ENCODE measurements at places on chromosomes 13 and 19.
A peak's percentile ranks its signal among the peaks of the same experiment; 100 is the strongest.

- no peak for DNase-seq
Observed at GRCh38 chr13:95607366-95607765, 37.1 kb downstream of the DZIP1 start.

GRCh38 chr19:47725759-47726401 is 12.7 kb downstream of the EHD2 start:
- DNase-seq, result no peak

GRCh38 chr13:24693862-24694471 is 13.8 kb downstream of the ATP12A start:
- DNase-seq, result peak; percentile 76

- no peak for DNase-seq
Observed at GRCh38 chr13:108594153-108594552, 35.3 kb upstream of the MYO16 start.

DNA sequence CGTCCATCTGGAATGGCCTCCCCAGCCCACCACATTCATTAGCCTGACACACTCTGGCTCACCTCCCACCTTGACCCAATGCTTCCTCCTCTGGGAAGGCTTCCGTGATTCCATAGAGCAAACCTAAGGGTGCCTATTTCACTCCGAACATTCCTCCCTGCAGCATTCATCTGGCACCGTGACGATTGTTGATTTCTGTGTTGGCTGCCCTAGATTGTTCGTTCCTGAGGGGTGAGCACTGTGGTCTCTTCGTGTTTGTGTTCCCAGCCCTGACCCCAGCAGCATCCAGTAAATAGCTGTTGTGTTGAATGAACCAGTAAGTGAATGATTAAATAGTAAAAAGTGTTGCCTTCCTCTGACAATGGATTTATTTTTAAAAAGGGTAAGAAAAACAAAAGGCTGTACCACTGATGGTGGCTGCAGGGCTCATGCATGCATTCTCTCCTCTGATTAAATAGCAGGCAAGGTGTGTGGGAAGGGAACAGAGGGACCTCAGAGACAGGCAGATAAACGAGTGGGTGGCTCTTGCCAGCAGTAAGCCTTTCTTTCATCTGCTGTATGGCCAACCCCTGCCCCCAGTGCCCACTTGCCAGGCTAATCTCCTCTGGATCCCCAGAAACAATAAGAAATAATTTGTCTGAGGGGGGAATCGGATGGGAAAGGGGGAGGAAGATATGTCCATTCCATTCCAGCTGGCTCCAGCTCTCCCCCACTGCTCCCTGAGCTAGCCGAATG is 48.4 kb upstream of the CACNA1A start:
- no peak for DNase-seq

DNA sequence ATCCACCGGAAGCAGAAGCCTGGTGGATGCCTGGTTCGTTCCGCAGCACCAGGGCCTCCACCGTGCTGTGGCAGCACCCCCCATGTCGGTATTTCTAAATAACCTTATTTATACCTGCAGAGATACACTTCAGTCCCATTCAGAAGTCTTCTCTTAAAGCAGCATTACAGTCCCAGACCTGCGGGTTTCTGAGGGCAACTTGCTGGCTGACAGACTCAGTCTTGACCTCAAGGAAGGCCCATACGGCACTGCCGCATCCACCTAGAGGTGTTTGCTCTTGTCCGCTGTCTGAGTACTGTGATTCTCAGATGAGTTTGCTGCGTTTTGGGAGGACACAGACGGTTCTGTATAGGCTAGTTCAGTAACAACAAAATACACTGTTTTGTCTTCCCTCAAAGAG is 16.9 kb upstream of the TEX29 start:
- no peak for DNase-seq

DNA sequence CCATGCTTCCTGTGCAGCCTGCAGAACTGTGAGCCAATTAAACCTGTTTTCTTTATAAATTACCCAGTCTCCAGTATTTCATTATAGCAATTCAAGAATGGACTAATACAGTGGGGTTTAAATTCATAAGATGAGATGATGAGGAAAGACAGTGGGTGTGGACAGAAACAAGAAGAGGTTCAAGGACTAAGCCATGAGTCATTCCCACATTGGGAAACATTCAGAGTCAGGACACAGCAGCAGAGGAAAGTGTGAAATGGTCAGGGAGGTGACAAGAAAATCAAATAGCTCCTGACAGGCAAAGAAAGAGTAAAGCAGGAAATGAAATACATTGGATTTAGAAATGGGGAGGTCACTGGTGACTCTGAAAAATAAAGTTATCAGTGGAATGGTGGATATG is 9.1 kb downstream of the ZNF841 start:
- DNase-seq, result no peak

All from GM12865 (cell line).